Kasumi-1 (cell line): ENCODE measurements at places on chromosomes 7 and 10.

DNA sequence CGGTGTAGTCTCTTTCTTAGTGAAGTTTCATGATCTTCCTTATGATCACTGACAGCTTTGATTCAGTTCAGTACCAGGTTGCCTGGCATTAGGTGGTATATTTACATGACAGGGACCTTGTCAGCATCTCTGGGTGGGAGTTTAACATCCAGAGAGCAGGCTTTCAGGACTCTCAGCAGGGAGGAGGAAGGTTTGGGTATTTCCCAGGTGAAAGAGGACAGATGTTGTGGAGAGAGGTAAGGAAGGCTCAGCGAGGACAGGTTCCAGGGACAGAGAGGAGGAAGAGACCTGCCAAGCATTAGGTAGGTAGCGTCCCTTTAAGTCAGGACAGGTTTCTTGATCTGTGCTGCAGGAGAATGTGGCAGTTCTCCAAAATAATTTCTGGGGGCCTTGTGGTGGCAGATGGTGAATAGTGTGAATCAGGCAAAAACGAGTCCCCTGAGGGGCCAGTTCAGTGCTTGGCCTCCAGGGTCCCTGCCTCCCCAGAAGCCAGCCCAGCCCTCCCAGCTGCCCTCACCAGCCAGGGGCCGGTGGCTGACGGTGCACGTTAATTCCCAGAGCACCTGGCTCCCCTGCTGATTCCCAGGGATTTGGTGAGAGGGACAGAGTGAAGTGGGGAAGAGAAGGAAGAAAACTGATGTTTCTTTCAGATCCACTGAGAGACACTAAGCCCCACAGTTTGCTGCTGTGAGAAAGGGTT lies 82.0 kb downstream of the VWC2 start:
- no peak for DNase-seq

DNA sequence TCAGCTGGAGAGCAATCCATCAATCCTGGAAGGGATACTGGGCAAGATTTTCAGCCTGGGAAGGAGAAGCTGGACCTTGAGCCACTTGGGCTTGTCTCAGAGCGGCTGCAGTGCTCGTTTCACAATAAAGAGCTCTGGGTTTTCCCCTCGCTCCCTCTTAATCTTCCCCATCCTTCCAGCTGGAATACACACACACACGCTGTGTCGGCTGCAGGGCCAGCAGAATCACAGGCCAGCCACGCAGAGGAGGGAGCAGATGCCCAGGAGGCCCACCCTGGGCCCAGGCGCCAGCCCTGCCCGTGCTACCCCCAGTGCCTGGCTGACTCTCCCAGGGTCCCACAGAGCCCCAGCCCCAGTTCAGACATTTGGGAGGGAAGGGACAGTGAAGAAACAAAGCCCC lies 255.1 kb downstream of the TNS3 start:
- DNase-seq, result no peak

GRCh38 chr7:154942691-154943090 lies 60.2 kb downstream of the PAXIP1 start:
- no peak for DNase-seq

DNA sequence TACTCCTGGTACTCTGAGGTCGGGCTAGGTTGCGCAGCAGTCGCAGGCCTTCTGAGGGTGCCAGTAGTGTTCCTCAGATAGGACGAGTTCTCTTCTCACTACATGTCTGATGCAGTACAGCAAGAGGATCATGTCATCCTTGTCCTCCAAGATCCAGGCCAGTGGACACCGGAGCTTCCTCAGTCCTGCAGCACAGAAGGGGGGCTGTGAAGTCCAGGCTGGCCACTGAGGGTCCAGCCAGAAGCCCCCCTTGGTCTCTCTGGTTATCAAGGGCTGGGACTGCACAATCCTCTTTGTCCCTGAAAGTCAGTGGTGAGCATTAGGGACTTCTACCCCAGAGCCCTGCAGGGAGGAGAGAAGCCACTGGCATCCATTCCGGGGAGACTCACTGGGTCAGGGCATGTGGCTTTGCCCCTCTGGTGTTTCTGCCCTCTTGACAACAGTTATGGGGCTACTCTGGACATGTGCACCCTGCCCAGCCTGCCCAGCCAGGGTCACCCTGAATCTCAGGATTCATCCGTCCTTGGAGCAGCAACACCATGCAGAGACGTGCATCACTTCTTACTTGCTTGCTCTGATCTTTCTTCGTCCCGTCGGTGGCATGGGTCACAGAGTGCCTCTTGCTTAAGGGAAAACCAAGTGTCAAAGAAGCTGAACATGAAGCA lies 125.7 kb downstream of the ADCY1 start:
- DNase-seq, result no peak

DNA sequence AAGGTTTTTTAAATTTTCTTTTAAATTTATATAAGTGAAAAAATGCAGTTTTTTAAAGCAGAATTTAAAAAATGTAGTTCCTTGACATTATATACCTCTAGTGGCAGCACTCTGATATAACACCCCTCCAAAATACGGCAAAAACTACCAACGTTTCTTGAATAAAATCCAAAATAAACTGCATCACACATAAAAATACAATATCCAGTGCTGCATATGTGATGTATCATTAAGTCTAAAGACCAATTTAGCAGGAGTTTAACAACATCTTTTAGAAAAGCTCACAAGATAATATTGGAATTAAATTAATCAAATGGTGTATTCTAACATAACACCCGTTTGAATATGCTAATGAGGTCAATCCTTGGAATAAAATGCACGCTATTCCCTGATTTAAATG lies 1.4 kb downstream of the TCERG1L start:
- DNase-seq, result no peak

DNA sequence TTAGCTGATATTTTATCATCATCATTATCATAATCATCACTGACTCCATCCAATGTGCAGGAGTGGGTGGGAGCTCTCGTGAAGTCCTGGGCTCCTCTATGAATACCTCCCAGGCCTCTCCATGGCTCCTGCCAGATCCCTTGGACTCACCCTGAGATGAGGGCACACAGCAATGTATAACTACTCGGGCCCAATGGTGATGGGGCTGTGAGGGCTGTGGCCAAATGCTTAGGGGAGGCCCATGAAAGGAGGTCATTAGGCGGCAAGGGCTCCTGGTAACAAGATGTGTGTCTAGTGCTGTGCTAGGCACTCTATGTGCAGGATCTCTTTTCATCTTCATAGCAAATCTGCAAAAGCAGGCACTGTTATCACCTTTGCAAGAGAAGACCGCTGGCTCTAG lies 270.9 kb downstream of the GLRX3 start:
- no peak for DNase-seq

GRCh38 chr7:158073845-158074840 lies 513.5 kb downstream of the PTPRN2 start:
- no peak for DNase-seq

DNA sequence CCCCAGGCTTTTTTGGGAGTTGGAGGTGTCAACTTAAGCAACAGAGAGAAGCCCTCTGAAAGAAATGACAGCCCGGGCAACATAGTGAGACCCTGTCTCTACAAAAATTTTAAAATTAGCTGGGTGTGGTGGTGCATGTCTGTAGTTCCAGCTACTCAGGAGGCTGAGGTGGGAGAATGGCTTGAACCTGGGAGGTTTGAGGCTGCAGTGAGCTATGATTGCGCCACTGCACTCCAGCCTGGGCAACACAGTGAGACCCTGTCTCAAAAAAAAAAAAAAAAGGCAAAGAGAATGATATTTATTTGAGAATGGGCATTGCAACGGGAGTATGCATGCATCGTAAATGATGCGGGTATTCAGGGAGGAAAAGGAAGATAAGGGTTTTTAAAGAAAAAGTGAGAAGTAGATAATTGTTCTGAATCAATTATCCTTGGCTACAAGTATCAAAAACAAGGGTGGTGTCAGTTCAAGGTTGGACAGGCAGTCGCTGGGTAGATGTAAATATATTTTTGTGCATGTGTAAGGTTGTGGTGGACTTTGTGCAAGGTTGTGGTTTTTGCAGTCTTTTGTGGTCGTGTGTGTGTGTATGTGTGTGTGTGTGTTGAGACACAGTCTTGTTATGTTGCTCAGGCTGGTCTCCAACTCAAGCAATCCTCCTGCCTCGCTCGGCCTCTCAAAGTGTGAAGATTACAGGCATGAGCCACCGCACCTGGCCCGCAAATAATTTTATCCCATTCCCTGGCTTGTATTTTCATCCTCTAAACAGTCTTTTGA lies 65.6 kb downstream of the COL26A1 start:
- DNase-seq, result no peak

DNA sequence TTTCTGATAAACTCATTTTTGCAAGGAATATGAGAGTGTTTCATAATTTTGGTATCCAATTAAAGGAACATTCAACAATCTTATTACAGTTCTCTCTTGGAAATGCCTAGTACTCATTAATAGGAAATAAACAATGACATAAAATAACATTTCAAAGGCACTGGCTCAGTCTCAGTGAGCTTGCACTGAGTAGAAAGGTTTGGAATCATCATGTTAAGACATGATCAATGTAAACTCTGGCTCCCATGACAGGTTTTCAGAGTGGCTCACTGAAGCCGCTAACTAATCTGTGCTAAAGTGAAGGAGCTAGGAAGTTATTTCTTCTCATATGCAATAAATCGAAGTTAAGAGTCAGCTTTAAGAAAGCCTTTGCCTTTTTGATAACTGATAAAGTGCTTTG lies 203.3 kb upstream of the HGF start:
- no peak for DNase-seq

DNA sequence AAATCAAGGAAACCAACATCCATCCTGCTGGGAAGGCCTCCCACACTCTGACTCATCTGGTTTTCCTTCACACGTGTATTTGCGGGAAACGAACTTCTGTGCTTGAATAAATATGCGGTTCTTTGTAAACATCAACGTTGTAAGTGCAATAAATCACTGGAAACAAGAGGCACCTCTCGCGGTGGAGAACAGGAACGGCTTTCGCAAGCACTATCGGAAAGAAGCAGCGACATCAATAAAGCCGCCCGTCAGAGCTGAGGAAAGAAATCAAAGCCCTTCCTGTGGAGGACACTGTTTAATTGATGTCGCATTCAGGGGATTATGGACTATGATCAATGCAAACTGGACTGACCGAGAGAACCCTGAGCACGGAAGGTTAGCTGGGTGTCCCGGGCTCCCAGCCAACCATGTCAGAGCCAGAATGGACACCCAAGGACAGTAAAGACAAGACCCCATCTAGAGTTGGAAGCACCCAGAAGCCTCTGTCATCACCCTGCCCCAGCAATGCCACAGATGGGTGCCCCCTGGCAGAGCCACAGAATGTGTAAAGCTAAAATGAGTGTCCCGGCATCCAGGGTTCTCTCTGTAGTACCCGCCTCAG lies 37.6 kb downstream of the OAT start:
- DNase-seq, result no peak

DNA sequence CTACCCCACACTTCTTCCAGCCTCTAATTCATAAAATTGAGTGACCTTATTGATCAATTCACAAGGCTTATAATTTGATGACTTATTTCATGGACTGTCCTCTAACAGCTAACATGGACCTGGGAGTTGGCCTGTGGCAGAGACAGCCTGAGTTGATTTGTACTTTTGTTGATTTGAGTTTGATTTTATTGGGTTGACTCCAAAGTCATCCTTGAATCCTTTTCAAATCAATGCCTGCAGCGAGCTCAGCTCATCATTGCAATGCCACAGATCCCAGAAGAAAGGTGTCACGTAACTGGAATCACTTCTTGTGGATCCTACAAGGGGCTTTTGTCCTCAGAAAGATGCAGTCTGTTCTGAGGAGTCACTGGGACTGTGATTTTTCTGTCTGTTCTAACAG lies 138.0 kb downstream of the CAMK1D start:
- DNase-seq, result no peak

DNA sequence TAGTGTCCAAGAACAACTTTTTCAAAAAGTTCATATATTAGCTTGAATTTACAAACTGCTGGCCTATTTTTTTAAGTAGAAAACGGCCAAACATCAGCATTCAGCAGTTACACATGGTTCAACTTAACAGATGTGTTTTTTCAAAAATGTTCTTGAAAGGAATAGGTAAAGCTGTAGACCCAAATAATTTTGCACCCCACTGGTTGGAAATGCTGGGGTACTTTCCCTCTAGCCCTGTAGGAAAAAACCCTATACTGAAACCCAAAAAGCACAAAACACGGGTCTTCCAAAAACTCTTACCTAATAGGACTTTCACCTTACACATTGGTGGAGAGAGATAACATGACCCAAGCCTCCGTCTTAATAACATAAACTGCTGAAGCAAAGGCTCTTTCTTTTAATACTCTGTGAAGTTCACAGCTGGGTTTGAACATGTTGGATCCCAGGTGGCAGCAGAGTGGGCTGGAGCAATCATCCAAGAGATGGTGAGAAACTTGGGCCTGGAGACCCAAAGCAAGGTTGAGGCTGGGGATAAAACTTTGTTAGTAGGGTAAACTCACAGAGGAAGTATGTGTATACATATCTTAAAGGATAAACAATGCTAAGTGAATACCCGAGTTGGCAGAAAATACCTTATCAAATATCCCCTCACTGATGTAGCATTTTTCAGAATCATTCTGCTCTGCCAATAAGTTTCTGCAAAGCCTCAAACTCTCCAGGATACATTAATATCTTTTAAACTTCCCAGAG lies 629 bp upstream of the DNAJC9 start:
- DNase-seq, result peak; percentile 41

- DNase-seq, result no peak
Observed at GRCh38 chr10:130486906-130487305, 350.7 kb downstream of the GLRX3 start.

- no peak for DNase-seq
Observed at GRCh38 chr7:80835251-80835650, 83.6 kb downstream of the SEMA3C start.

GRCh38 chr7:2757361-2757903 lies 69.4 kb downstream of the AMZ1 start:
- no peak for DNase-seq

DNA sequence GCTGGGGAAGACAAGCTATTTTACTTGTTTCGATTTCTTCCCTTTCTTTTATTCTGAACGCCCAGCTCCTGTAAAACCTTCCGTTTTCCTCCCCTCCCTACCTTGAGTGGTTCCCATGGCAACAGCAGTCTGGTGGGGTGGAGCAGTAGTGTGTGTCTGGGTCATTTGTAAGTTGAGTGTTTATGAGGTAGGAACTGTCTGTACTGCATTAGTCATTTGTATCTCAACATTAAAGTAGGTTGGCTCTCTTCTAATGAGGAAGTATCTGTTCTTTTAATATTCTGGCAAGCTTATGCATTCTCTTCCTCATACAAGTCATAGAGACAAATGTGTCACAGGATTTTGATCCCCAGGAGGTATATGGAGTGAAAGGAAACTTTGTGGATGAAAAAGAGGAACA lies 85.3 kb upstream of the CCDC6 start:
- peak; percentile 94 for DNase-seq

DNA sequence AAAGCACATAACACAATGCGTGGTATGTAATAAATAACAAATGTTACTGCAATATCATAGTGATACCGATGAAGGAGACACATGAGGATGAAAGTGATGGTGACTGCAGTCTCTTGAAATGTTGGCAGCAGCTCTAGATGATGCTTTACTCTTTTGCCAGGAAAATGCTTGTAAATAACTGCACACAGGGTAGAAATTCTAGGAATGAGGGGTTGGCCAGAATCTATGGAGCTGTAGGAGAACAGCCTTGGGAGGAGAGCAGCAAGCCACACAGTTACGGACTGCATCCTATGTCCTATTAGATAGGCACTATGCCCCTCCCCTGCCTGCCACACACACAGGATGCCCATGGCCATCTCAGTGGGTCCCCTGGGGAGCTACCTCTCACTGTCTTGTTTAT lies 97.6 kb upstream of the GSDME start:
- DNase-seq, result no peak

- no peak for DNase-seq
Observed at GRCh38 chr10:129274748-129275474, 192.1 kb upstream of the MGMT start.

- no peak for DNase-seq
Observed at GRCh38 chr7:95549818-95550529, 46.3 kb downstream of the PDK4 start.

- DNase-seq, result no peak
Observed at GRCh38 chr10:42937649-42938180, 139.2 kb upstream of the RET start.

GRCh38 chr10:114607358-114607998 lies 50.6 kb downstream of the ABLIM1 start:
- DNase-seq, result no peak
